ENCODE measurements at places on chromosomes 6 and 20. TPM values are rescaled to one million over a fixed set of nuclear protein-coding genes. Genes with fewer than 3 reads are reported as not detected.

DNA sequence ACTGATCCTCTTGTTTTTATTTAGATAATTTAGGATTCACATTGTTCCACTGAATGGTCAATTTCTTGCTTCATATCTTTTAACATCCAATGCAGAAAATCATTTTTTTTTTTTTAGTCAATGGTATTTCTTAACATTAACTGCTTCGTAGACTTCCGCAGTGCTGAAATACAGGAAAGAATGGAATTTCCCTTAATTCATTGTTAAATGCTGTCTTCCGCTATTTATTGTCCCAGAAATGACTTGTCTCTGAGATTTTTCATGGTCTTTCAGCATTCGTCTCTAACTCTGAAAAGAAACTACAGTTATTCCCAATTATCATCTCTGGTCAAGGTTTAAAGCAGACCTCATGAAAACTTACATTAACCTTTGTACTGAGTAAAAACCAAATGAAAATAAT is 1029.1 kb upstream of the MANEA start:
- no peak for DNase-seq
- H3K4me3 ChIP-seq, result no peak overlapping the region
- no peaks in the 10 kb centered on the region for H3K4me1 ChIP-seq
- no peaks in the 10 kb centered on the region for H3K27me3 ChIP-seq

The SLC22A23 gene
- 13.2 TPM for total RNA-seq

The FILIP1 gene
- 86.8 TPM for total RNA-seq

DNA sequence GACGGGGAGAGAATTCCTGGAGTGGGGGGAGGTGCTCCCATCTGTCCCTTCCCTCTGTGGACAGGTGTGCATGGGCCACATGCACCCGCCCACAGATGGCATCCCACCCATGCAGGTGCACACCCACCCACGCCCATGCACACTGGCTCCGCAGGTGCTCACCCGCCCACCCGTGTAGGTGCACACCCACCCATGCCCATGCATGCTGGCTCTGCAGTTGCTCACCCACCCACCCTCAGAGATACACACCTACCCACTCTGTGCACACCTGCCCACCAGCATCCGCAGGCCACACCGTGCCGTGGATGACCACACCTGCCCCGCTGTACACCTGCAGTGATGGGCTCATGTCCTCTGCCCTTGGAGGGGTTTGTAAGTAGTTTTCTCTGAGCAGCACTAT is 132.0 kb downstream of the PHACTR3 start:
- H3K27ac ChIP-seq, result no peak overlapping the region
- H3K4me1 ChIP-seq, result no peaks in the 10 kb centered on the region

DNA sequence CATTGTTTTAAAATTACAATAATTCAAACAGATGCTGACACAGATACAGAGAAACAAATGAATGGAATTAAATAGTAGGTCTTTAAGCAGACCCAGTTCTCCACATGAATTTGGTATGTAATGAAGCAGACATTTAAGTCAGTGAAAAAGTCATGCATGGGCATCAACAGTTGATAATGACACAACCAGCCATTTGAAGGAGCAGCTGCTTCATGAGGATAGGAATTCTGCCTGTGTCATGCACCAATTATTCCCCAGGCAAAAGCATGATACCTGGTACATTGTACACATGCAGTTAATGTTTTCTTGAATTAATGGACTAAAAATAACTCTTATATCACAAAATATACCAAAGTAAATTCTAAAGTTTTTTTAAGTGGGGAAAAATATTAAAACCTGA is 11.2 kb upstream of the HEY2 start:
- no peak overlapping the region for H3K4me3 ChIP-seq
- DNase-seq, result no peak
- H3K4me1 ChIP-seq, result peaks cover 6% of the 10 kb centered on the region
- H3K27me3 ChIP-seq, result peaks cover 1% of the 10 kb centered on the region
- no peak overlapping the region for H3K27ac ChIP-seq
- no peaks in the 10 kb centered on the region for H3K36me3 ChIP-seq

The KCNK16 gene
- not detected for total RNA-seq

- H3K27me3 ChIP-seq, result no peaks in the 10 kb centered on the region
- peaks cover 25% of the 10 kb centered on the region for H3K4me1 ChIP-seq
- no peak for DNase-seq
- H3K4me3 ChIP-seq, result peak overlapping the region; percentile 33
- peak overlapping the region; percentile 74 for H3K27ac ChIP-seq
Observed at GRCh38 chr6:6766230-6766905, 177.8 kb downstream of the LY86 start.

The SLC35D3 gene
- not detected for total RNA-seq

The SLC35A1 gene
- total RNA-seq, result 7.9 TPM

GRCh38 chr6:111494951-111495635 is 12.1 kb upstream of the REV3L start:
- no peaks in the 10 kb centered on the region for H3K4me1 ChIP-seq
- no peaks in the 10 kb centered on the region for H3K36me3 ChIP-seq
- H3K27ac ChIP-seq, result no peak overlapping the region
- no peak for DNase-seq
- H3K4me3 ChIP-seq, result no peak overlapping the region

- no peaks in the 10 kb centered on the region for H3K36me3 ChIP-seq
- no peak overlapping the region for H3K27ac ChIP-seq
- no peak overlapping the region for H3K4me3 ChIP-seq
- no peak for DNase-seq
Observed at GRCh38 chr6:7532821-7533220, 8.7 kb upstream of the DSP start.

DNA sequence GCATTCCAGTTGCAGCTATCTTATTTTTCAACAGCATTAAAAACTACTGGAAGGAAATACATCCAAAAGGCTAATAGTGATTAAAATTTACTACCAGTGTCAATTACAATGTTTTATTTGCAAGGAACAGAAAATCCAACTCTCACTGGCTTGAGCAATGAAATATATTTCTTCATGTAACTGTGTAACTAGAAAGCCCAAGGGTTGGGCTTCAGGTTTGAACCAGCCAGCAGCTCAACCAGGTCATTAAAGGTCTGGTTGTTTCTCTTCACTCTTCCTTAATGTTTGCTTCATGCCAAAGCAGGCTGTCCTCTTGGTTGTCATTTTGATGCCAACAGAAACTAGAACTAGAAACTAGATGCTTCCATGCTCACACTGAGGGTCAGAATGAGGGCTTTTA is 437.7 kb downstream of the PLCB1 start:
- no peaks in the 10 kb centered on the region for H3K27me3 ChIP-seq
- H3K36me3 ChIP-seq, result no peaks in the 10 kb centered on the region
- no peak overlapping the region for H3K27ac ChIP-seq
- H3K4me1 ChIP-seq, result no peaks in the 10 kb centered on the region
- no peak for DNase-seq

The NRM gene
- 2.2 TPM for total RNA-seq

GRCh38 chr6:163254341-163254835 is 160.1 kb upstream of the QKI start:
- H3K4me1 ChIP-seq, result peaks cover 9% of the 10 kb centered on the region
- no peaks in the 10 kb centered on the region for H3K27me3 ChIP-seq
- H3K36me3 ChIP-seq, result no peaks in the 10 kb centered on the region
- peak overlapping the region; percentile 3 for H3K27ac ChIP-seq
- no peak overlapping the region for H3K4me3 ChIP-seq

- H3K4me1 ChIP-seq, result no peaks in the 10 kb centered on the region
- no peaks in the 10 kb centered on the region for H3K27me3 ChIP-seq
- no peak overlapping the region for H3K4me3 ChIP-seq
- no peaks in the 10 kb centered on the region for H3K36me3 ChIP-seq
Observed at GRCh38 chr6:138086573-138087196, 20.5 kb downstream of the PERP start.

DNA sequence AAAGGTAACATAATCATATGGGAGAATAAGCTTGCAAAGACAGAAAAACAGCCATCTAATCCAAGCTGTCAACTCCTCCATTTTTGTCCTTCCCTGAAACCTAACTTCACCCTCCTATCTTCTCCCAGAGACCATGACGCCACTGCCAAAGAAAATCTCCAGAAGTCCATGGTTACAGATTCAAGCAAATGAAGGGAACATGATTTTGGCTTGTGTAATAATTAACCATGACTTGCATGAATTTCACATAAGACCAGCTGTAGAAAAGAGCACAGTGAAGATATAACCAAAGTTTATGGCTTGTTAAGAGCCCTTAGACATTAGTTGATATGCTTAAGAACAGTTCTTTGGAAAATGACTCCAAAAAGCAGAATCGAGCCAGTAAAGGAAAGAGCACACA is 342.1 kb upstream of the NRSN1 start:
- H3K36me3 ChIP-seq, result no peaks in the 10 kb centered on the region
- DNase-seq, result no peak
- H3K4me3 ChIP-seq, result no peak overlapping the region
- no peaks in the 10 kb centered on the region for H3K4me1 ChIP-seq
- H3K27ac ChIP-seq, result no peak overlapping the region
- no peaks in the 10 kb centered on the region for H3K27me3 ChIP-seq

GRCh38 chr6:74735304-74735703 is 470.5 kb downstream of the COL12A1 start:
- H3K36me3 ChIP-seq, result no peaks in the 10 kb centered on the region
- no peaks in the 10 kb centered on the region for H3K27me3 ChIP-seq
- no peak overlapping the region for H3K4me3 ChIP-seq

- DNase-seq, result no peak
- no peaks in the 10 kb centered on the region for H3K36me3 ChIP-seq
- peak overlapping the region; percentile 65 for H3K27ac ChIP-seq
- H3K27me3 ChIP-seq, result no peaks in the 10 kb centered on the region
Observed at GRCh38 chr6:11433860-11434259, 103.7 kb upstream of the TMEM170B start.

The PPP1R16B gene
- 5.2 TPM for total RNA-seq

DNA sequence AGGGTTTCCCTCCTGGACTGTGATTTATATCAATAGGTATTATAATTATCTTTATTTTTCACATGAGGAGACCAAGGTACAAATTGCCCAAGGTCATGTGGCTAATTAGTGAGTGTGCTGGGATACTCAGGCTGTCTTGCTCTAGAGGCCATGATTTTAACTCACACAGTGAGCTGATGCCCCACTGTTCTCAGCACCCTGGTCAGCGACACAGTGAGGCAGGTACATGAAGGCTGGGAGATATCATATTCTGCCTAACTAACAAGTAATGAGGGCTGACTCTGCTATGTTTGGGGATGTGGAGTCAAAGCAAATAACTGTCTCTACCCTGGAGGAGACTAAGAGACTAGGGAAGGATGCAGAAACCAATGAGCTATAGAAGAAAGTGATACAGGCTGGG is 501.1 kb downstream of the PTPRT start:
- H3K27me3 ChIP-seq, result no peaks in the 10 kb centered on the region
- H3K36me3 ChIP-seq, result no peaks in the 10 kb centered on the region
- DNase-seq, result no peak
- no peak overlapping the region for H3K27ac ChIP-seq
- H3K4me3 ChIP-seq, result no peak overlapping the region

The PNPLA1 gene
- not detected for total RNA-seq

The SSTR4 gene
- not detected for total RNA-seq

DNA sequence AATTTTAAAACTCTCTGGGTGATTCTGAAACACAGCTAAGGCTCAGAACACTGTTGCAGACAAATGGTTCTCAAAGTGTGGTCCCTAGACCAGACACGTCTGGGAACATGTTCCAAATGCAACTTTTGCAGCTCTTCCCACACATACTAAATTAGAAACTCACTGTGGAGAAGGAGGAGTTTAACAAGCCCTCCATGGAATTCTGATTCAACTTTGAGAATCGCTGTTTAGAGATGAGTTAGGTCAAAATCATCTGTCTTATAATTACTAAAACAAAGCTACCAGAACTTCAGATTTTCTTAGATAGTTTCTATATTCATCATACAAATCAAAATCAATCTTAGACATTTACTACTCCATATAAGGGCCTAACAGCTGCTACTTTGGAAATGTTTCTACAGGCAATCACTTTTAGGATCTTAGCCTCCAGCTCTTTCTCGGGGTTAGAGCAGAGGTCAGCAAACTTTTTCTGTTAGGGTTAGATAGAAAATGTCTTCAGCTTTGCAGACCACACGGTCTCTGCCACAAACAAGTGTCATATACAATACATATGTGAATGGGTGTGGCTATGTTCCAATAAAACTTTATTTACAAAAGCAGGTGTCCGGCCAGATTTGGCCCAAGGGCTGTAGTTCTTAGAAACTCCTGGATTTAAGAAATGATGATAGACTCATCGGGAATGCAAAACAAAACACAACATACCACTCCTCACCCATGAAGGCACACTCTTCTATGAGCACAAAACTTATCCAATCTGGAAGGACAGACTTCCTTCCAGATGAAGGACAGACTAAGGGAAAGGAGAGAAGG is 50.0 kb upstream of the ARHGAP18 start:
- H3K27me3 ChIP-seq, result no peaks in the 10 kb centered on the region
- DNase-seq, result no peak
- H3K4me1 ChIP-seq, result no peaks in the 10 kb centered on the region
- no peak overlapping the region for H3K4me3 ChIP-seq

The EZR gene
- total RNA-seq, result 38.0 TPM

DNA sequence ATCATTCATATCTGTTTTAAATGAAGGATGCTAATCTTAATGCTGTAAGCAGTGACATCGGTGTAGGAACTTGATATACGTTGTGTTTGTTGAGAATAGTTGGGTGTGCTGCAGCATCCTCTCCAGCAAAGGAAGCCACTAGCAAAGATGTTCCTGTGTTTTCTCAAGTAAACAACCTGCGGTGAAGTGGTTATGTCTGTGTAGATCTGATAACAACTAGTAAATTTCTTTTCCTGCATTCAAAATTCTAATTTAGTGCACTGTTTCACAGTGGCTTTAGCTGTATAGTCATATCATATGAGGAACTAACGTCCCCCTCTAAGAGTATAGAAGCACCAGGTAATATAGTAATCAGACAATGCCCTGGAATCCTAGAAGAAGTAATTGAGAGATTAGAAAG is 38.7 kb downstream of the NCOA7 start:
- H3K36me3 ChIP-seq, result no peaks in the 10 kb centered on the region
- H3K4me1 ChIP-seq, result no peaks in the 10 kb centered on the region
- no peak for DNase-seq
- H3K4me3 ChIP-seq, result no peak overlapping the region
- H3K27ac ChIP-seq, result no peak overlapping the region
- no peaks in the 10 kb centered on the region for H3K27me3 ChIP-seq

The GNRH2 gene
- not detected for total RNA-seq

- no peak overlapping the region for H3K27ac ChIP-seq
- no peak for DNase-seq
- H3K4me1 ChIP-seq, result peaks cover 6% of the 10 kb centered on the region
- no peaks in the 10 kb centered on the region for H3K27me3 ChIP-seq
Observed at GRCh38 chr20:20835897-20836296, 123.5 kb upstream of the RALGAPA2 start.

GRCh38 chr6:132494954-132495353 is 18.0 kb downstream of the STX7 start:
- no peak overlapping the region for H3K4me3 ChIP-seq
- no peak overlapping the region for H3K27ac ChIP-seq
- DNase-seq, result no peak
- peaks cover 27% of the 10 kb centered on the region for H3K36me3 ChIP-seq

The GRIK2 gene
- 2.9 TPM for total RNA-seq

DNA sequence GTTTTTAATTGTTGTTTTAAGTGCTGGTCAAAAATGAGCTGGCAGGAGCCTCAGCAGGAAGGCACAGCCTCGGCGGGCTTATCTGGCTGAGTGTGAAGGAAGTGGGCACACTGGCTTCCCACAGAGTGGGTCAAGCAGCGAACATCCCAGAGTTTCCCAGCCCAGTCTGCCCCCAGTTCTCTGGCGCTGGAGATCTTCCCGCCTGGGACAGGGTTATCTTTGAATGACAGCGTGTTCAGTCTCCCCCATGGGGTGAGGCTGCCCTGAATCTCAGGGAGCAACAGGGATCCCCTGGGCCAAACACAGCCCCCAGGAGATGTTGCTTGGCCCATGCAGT is 122.2 kb upstream of the PTPN1 start:
- no peak overlapping the region for H3K4me3 ChIP-seq
- H3K27ac ChIP-seq, result no peak overlapping the region
- H3K27me3 ChIP-seq, result no peaks in the 10 kb centered on the region
- peaks cover 24% of the 10 kb centered on the region for H3K4me1 ChIP-seq
- no peaks in the 10 kb centered on the region for H3K36me3 ChIP-seq
- DNase-seq, result no peak
